ENCODE measurements at places on chromosomes 2 and 18.

DNA sequence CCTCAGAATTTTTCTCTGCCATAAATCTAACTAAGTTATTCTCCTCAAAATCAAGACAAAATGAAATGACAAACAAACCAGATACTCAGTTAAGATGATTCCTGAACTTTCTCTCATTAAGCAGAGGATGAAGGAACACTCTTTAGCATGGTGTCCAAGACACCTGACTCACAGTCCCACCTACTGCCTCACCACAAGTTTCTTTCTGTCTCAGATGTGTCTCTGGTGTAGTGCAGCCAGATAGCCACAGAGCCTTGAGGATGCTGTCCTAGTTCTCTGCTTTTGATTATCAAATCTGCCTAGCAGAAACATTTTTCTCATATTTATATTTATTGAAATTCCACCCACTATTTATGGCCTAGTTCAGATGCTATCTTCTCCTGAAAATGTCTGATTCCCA, 103.6 kb upstream of the TMEM200C start:
- no peak for DNase-seq

DNA sequence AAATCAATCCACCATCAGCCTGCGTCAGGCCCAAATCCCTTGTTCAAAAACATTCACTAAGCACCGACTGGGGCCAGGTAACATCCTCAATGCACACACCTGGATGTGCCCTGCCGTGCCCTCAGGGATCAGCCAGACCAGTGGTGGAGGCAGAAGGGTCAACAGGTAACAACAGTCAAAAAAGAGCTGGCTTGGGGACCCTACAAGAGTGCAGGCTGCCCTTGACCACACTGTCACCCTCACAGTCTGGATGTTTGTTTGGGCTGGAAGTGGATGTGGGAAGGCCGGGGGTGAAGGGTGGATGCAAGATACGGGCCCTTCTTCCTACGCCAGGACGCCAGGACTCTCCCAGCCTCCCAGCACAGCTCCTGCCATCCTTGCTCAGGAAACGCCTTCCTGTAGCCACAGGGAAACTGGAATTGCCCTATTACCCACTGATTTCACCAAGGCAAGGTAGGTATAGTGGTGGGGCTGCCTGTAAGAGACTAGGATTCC, 2.7 kb downstream of the BIN1 start:
- DNase-seq = no peak

GRCh38 chr2:121052521-121052920, 232.5 kb downstream of the TFCP2L1 start:
- DNase-seq = no peak

GRCh38 chr2:204109681-204110080, 173.1 kb downstream of the ICOS start:
- DNase-seq = no peak

DNA sequence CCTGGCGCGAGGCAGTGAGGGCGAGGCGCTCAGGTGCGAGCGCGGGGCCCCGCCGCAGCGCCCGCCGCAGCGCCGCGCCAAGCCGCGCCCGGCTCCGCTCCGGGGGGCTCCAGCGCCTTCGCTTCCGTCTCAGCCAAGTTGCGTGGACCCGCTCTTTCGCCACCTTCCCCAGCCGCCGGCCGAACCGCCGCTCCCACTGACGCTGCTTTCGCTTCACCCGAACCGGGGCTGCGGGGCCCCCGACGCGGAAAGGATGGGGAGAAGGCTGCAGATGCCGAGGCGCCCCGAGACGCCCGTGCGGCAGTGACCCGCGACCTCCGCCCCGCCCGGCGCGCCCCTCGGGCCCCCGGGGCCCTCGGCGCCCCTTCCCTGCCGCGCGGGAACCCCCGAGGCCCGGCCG, 328 bp upstream of the INHBB start:
- no peak for DNase-seq

DNA sequence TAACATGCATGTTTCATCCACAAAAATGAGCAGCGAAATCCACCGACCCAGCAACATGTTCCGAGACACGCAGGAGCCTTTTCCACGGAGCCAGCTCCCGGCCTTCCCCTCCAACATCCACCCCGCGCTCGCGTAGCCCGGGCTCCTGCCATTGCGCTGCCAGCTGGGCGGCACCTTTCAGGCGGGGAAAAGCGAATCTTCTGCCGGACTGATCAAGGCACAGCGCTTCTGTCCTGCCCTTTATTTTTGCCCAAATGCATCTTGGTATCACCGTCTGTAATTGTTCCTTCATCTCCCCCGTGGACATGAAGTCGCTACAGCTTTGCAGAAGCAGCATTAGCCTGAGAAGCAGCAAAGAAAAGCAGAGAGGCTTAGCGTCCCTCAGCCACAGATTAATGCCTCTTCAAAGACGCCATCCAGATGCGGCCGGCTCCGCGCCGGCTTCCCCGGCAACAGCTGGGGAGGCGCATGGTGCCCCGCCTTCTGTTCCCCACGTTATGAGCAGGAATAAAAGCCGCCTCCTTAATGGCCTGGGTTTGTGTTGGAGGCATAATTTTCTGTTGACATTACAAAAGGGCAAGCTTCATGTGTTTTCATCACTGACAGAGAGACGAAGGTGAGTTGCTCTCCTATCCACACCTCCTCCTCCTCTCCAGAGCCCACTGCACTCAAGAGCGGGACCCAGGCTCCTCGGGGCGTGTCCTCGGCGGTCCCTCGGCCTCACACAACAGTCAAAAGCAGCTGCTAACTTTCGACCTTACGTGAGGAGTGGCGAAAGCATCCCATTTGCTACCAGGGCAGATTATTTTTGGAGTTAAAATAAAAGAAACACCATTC, 122.1 kb upstream of the SALL3 start:
- DNase-seq = no peak

DNA sequence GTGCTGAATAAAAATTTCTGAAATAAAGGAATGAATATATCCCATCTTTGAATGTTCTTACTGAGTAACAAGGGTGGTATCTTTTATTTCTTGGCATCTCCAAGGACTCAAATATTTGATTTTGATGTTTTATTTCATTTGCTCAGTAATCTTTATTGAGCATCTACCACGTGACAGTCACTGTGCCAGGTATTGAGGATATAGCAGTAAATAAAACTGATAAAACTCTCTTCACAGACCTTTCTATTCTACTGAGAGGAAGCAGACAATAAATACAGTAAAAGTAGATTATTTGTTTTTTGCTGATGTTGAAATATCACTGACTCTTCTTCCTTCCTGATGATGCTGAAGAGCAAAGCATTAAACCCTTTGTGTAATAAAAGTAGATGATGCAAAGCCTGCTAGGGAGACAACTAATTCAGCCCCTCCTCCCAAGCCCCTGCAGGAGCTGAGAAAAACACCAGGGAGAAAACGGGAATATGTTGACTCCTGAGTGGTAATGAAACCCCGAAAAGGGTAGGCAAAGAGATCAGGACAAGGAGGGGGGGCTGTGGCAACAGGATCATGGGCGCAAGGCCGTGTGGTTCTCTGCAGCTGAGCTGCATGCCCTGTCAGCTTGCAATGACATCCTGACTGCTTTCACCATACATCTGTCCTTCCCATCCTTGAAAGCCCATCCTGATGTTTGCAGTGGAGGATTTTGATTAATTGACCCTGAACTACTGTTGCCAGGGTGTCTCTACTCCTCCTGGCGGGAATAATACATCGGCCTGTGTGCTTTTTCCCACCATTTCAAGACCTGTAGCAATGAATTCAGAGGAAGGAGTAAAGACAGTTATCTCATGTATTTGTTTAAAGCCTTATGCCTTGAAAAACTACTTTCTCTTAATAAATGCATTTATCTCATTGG, 117.4 kb downstream of the EML6 start:
- DNase-seq = no peak

GRCh38 chr18:43751203-43751602, 473.9 kb upstream of the SYT4 start:
- DNase-seq = no peak

GRCh38 chr18:2656981-2657512, 1.5 kb downstream of the SMCHD1 start:
- no peak for DNase-seq
